ENCODE measurements at places on chromosomes 2 and 18.

GRCh38 chr2:201122276-201122675 is 6.3 kb downstream of the CFLAR start:
- no peak for DNase-seq

DNA sequence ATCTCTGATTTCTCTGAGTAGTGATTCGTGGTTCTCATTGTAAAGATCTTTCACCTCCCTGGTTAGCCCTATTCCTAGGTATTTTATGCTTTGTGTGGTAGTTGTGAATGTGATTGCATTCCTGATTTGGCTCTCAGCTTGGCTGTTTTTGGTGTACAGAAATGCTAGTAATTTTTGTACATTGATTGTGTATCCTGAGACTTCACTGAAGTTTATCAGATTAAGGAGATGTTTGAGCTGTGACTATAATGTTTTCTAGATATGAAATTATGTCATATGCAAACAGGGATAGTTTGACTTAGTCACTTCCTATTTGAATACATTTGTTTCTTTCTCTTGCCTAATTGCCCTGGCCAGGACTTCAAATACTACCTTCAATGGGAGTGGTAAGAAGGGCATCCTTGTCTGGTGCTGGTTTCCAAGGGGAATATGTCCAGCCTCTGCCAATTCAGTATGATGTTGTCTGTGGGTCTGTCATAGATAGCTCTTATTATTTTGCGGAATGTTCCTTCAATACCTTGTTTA is 251.9 kb upstream of the ZNF804A start:
- no peak for DNase-seq

DNA sequence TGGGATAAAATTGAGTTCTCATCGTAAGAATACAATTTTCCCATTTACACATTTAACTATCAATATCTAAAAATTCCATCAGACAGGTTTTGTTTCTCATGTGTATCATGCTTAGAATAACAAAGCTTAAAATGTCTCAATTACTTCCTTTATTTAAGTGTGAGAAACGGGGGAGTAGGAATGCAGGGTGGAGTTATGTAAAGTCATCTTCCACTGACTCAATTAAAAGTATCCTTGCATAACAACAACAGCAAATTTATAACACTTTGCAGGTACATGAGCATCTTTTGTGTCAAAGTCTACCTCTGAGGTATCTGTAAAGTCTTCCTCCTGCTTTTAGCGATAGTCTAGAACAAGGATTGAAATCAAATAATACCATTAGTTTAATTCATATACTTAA is 327.1 kb downstream of the EPHA4 start:
- no peak for DNase-seq

- DNase-seq, result no peak
These were observed 112.4 kb upstream of the SLC66A3 start for GRCh38 chr2:11042841-11043240.

- DNase-seq, result no peak
These were observed 795.1 kb upstream of the HS6ST1 start for GRCh38 chr2:129113776-129114175.

DNA sequence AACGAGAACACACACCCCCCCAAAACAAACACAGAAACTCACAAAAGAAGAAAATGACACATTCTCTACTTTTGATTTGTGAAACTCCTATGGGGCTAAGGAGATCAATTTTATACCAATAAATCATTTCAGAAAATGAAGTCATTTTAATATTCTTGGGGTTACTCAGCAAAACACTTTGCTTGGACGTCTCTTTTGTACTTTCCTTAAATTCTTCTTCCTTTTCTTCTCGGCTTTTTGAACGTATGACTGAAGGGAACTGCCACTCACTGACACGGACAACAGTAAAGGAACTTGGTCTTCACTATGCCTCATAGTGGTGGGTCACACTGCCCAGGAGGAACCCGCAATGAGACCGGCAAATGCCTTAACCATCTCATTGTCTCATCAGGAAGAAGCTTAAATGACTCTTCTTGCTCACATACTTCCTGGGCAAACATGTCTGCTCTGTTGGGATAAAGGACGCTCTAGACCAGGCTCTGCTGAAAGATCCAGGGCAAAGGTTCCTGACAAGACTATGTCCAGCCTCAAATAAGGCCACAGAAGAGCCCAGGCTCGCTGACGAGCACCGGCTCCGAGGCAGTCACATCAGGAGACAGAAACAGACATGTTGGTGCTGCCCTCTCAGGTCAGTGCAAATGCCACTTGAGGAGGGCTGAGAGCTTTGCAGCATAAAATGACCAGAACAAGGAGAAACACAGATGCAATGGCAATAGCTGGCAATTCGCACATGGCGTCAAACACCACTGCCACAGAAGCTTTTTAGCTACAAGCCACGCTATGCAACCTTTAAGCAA is 205.5 kb downstream of the TGIF1 start:
- no peak for DNase-seq

- no peak for DNase-seq
These were observed 244.9 kb upstream of the MYT1L start for GRCh38 chr2:2575870-2576386.

DNA sequence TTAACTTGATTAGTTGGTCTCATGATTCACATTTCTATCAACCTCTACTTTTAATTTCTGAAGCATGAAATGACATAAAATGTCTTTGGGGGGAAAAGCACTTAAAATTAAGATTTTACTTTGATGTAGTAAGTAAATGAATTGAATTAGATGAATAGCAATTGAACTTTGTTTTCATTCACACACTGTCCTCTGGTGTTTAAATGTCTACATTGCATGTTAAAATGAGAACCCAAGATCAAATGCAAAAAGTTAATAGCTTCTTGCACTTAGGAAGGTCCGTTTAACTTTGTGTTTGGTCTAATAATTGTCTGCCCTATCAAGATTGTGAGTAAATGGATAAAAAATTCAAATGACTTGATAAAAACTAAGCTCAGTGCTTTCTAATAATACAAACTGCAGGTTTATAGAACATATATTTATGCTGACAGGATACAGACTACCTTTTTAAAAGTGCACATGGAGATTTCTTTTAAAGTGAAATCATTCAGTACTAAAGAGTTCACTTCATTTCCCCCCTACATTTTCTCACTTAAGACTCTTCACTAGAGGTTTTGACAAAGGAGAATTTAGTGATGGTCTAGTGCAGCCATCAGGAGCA is 156.2 kb upstream of the NABP1 start:
- no peak for DNase-seq

GRCh38 chr18:45416168-45416567 is 199.1 kb upstream of the SLC14A2 start:
- DNase-seq, result peak; percentile 97

DNA sequence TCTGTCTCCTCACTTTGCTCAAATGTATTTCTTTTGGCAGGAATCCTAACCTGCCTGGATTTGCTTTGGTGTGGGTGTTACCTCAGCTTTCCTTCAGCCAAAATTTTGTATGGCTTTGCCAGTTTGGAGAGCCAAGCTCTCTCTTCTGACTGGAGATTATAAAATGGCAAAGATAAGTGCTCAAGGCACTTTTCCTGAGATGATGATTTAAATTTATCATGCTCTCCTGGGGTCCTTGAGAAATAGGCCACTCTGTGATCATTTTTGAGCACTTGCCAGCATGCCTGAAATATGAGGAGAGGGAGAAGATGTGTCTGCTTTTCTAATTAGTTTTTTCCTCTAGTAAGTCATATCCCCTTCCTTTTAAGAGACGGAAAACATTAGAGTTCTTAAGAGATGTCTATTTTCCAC is 683.0 kb downstream of the SLC4A3 start:
- DNase-seq, result peak; percentile 9

- DNase-seq, result no peak
These were observed 208.2 kb downstream of the SH3RF3 start for GRCh38 chr2:109337221-109337620.

DNA sequence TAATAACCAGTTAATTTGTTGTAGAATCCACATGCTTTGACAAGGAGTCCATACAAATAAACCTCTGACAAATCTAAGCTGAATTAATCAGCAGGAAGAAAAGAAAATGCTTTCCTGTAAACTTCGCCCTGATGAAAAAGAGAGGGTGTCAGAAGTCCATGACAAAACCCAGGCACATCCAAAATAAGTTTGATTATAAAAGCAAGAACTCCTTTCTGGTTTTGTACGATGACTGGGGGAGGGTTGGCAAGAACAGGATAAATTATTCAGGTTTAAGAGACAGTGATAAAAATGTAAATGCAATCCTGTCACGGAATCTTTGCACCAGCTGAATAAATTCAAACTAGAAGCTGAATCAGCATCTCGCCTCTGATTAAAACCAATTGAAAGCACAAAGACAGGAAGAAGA is 469.2 kb upstream of the TNP1 start:
- DNase-seq, result no peak

Data from NCI-H1105 (cell line).